Activated CD4-positive, alpha-beta T cell treated with anti-CD3 and anti-CD28 coated beads, Interleukin-10, Interleukin-2, amounts not matched to agents 100 ng/mL and 50 ng/mL, durations not matched to agents 16 hours and 8 hours (primary cell): ENCODE measurements at places on chromosomes 3 and 15.

DNA sequence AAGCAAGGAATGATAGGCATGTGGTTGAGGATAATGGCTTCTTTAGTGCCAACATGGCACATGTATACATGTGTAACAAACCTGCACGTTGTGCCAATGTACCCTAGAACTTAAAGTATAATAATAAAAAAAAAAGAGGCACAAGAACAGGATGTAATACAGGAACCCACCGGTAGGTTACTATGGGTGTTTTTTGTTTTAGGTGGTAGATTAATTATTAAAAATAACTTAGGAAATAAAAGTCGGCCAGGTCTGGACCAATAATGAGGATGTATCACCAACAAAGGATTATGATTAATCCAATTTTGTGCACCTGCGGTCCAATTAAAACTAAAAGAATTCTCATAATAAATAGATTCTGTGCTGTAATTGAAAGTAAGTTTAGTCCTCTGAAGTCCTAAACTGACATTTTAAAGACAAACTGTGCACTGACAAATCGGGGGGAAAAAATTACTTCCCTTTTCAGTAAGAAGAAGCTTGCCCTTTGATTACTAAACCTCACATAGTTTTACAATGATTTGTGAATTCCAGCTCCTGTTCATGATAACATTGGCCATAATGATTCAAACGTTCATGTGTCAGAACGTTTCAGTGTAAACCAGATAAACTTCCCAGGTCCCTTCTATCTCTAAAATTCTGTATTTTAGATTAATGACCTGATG, 62.2 kb downstream of the CASR start:
- peak; percentile 16 for DNase-seq

GRCh38 chr3:160478338-160478737, 28.8 kb upstream of the TRIM59 start:
- no peak for DNase-seq

- no peak for DNase-seq
Observed at GRCh38 chr3:172678068-172678467, 32.8 kb downstream of the NCEH1 start.

DNA sequence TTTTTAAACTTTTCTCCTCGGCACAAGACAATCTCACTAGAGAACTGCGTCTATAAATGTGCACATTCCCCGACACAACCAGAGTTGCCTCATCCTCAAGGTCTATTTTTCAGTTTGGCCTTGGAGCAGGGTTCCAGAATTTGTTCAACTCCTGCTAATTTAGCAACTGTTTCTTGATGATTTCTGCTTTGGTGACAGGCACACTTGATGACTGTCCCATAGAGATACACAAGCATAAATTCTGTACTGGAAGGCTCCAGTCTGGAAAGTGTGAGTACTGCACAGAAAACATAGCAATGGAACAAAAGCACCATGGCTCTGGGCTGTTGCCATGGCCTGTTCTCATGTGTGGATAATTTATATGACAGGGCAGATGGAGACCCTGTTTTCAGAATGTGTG, 379.6 kb upstream of the PDZRN3 start:
- DNase-seq: no peak
